ENCODE measurements at places on chromosomes 3 and 15.
A peak's percentile ranks its signal among the peaks of the same experiment; 100 is the strongest.

GRCh38 chr15:90956274-90957030, 1.8 kb downstream of the RCCD1 start:
- DNase-seq: peak; percentile 64

GRCh38 chr3:78993375-78993774, 774.4 kb downstream of the ROBO1 start:
- no peak for DNase-seq

DNA sequence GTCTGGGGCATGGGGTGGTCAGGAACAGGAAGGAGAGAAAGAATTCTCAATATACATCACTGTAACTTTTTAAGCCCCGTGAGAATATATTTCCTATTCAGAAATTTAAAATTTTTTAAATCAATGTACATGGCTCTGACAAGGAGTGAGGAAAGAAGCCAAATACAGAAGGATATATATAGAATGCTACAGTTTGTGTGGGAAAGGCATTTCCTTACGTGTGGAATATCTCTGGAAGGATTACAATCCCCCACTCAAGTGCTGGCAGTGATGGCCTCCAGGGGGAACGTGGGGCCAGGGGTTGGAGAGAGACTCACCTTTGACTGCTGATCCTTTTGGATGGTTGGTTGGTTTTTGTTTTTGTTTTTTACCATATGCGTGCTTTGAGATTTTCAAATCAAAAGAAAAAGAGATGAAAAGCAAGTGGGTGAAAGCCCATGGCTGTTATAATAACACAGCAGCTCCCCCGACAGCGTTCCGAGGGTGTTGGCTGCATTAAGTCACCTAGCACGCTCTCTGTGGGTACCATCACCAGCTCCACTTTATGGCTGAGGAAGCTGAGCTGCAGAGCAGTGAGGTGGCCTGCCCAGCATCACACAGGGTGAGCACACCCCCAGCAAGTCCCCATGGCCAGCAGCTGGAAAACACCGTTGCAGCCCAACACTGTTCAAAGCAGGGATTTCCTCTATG, 39.9 kb downstream of the TPRA1 start:
- no peak for DNase-seq

GRCh38 chr3:51966922-51967383, 301 bp downstream of the PCBP4 start:
- no peak for DNase-seq

DNA sequence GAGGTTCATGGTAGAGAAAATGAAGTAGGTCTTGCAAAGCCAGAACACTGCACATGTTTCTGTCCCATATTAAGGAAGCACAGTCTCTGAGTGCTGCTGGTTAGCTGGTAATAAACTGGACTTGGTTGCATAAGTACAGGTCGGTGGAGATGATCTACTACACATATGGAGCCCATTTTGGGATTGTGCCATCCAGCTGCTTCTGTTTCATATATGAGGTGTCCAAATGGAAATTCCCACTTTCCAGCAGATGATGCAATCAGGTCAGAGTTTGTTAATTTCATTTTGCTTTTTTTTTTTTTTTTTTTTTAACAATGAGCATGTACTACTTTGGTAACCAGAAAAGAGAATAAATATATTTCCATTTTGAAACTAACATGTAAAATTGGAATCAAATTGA, 122.6 kb downstream of the SATB1 start:
- no peak for DNase-seq

DNA sequence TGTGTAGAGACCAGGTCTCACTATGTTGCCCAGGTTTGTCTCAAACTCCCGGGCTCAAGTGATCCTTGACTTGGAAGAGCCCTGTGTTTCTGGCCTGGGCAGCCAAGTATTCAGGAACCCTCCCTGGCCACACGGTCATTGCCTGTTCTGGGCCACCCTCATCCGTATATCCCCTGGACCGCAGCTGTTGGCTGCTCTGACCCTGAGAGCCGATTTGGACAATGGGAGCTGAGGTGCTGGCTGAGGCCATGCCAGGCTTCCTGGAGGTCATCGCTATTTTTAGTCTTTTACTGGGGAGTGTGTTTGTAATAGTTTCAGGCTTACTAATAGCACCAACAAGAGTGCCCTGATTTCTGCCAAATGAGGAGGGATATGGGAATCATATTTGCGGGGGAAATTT, 60.7 kb downstream of the ADAMTS7 start:
- no peak for DNase-seq

- DNase-seq: no peak
These were observed 14.3 kb upstream of the LTF start for GRCh38 chr3:46479021-46479420.
